ENCODE measurements at places on chromosomes 16 and 17. TPM values are rescaled to one million over a fixed set of nuclear protein-coding genes. Genes with fewer than 3 reads are reported as not detected.

The TMEM238L gene
- not detected for total RNA-seq

The PRKCB gene
- 0.25 TPM for total RNA-seq

The CLEC3A gene
- total RNA-seq, result not detected

The ZNF469 gene
- total RNA-seq, result 14.1 TPM

Data from A549 treated with ZK216348 at 1 μM for 4 hours (cell line).